ENCODE measurements at places on chromosomes 7 and 10. TPM values are rescaled to one million over a fixed set of nuclear protein-coding genes. Genes with fewer than 3 reads are reported as not detected.

SH2D4B gene
- total RNA-seq, result 0.18 TPM

- no peak for DNase-seq
Measured at GRCh38 chr7:50754684-50755083, 28.0 kb downstream of the GRB10 start.

INA gene
- total RNA-seq, result not detected

- DNase-seq, result no peak
Measured at GRCh38 chr7:1236831-1237701, 4.4 kb downstream of the UNCX start.

CFTR gene
- not detected for total RNA-seq

SLC18A3 gene
- total RNA-seq, result not detected

GRCh38 chr10:44974628-44975430, 3.8 kb downstream of the DEPP1 start:
- peak; percentile 52 for DNase-seq

- no peak for DNase-seq
Measured at GRCh38 chr10:33460505-33461294, 126.2 kb upstream of the NRP1 start.

- DNase-seq, result no peak
Measured at GRCh38 chr10:97538411-97538810, 34.2 kb upstream of the ANKRD2 start.

DNA sequence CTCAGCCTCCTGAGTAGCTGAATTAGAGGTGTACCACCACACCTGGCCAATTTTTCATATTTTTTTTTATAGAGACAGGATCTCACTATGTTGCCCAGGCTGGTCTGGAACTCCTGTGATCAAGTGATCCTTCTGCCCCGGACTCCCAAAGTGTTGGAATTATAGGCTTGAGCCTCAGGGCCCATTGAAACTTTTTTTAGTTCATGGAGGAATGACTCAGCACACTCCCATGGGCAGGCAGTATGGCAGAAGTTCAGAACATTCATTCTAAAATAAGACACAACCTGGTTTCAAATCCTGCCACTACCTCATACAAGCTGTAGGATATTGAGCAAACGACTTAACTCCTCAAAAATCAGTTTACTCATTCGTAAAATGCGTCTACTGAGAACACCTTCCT, 320.4 kb upstream of the SP8 start:
- no peak for DNase-seq

DNA sequence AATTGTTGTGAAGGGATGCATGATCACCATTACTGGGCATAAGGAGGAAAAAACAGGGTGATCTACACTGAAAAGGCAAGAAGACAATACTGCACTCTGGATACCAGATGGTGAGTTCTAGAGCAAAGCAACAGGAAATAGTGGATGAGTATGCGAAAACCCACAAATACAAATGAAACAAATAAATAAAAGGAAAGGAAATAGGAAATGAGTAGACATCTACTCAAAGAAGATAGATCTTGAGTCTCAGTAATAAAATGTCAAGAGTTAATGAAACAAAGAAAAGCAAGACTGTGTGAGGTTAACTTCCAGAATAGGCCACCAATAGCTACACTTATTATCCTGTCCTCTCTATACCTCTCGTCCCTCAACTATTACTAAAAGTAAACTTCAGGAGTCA, 11.7 kb downstream of the ORC5 start:
- no peak for DNase-seq

DNA sequence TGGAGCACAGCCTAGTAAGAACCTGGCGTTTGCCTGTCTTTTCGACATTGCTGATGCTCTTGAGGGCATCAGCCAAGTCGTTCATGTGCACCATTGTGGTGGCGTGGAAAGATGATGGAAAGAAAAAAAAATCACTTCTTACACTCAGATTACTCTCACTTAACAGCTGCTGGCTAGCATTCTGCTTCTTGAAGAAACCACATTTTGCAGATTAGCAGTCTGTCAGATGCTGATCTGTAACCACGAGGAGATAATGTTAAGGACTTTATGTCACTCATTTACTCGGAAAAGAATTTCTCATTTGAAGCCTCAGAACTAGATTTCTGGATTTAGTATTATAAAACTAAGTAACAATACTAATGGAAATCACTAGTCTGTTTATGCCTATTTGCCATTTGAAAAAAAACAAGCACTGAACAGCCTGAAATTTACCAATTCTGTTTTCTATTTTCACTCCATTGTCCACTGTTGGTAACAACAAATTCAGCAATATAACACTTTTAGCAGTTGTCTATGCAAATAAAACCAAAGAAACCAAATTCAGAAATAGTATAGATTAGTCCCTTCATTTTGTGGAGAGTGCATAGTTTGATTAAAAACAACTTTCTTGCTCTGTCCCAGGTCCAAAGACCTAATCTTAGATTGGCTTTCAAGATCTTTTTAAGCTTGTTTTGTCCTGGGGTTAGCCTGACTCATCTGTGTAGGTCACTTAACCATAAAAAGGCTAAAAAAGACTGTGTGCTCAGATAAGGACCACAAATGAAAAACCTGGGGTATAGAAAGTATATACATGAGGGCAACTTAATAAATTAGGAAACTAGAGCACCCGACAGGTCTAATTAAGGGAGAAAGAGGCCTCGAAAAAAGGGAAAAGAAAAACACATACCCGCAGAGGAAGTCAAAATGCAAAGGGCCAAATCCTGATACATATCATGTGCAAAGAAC, 67.5 kb downstream of the NT5C2 start:
- DNase-seq, result no peak

CCDC186 gene
- 44.8 TPM for total RNA-seq

DNA sequence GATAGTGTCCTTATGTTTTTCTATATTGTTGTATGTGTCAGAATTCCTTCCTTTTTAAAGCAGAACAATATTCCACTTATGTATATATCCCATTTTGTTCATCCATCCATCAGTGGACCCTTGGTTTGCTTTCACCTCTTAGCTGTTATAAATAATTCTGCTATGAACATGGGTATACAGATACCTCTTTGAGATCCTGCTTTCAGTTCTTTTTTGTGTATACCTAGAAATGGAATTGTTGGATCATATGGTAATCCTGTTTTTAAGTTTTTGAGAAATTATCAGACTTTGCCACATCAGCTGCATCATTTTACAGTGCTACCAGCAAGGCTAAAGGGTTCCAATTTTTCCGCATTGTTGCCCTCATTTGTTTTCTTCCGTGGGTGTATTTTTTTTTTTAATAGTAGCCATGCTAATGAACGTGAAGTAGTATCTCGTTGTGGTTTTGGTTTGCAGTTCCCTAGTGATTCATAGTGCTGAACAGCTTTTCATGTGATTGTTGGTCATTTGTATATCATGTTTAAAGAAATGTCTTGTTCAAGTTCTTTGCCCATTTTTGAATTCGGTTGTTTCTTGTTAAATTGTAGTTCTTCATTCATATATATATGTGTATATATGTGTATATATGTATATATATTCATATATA, 87.8 kb downstream of the LCOR start:
- DNase-seq, result no peak

DNA sequence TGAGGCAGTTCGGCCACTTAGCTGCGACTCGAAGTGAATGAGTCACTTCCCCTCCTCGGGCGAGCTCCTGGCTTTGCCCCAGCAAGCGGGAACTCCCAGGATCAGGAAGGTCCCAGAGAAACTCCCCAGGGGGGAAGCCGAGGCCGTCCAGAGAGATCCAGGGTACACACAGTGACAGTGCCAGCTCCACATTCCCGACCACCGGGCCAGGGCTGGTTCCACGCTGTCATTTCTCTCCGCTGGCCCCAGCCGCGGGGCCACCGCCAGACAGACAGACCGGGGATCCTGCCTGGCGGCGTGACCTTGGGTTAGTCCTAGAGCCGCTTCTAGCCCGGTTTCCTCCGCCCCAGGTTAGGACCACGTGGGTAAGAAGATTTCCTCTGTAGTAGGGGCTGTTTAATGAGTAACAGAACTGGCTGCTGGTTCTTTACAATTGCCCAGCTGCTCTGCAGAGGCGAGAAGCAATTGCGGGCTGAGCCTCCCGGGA, 463 bp upstream of the UPP1 start:
- no peak for DNase-seq

KLF14 gene
- not detected for total RNA-seq

- no peak for DNase-seq
Measured at GRCh38 chr10:34327184-34327583, 487.9 kb downstream of the PARD3 start.

- peak; percentile 86 for DNase-seq
Measured at GRCh38 chr10:133261726-133262325, 14.8 kb downstream of the ADAM8 start.

DNA sequence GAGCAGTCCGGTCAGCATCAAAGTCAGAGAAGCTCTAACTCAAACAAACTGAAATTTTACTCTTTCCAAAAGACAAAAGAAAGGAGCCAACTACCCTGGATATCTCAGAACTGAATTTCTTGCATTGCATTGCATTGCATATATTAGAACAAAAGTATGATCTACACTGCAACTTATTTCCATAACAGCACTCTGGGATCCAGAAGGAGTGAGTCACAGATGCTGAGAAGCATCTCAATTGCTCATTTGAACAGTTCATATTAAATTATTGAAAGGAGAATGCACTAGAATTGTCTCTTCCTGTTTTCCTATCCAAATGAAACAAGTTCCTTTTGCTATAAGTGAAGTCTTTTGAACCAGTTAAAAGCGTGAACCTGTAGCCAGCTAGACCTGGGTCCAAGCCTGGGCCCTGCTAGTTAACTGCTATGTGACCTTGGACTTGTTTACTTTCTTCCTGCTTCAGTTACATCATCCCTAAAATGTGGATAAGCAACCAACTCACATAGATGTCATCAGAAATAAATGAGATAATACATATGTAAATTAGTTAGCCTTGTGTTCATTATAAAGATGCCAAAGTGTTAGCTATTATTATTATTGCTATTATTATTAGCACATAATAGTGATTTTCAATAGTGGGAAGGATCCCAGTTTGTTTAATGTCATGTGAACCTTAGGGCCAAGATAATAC, 184.1 kb downstream of the CREB5 start:
- DNase-seq, result no peak

DNA sequence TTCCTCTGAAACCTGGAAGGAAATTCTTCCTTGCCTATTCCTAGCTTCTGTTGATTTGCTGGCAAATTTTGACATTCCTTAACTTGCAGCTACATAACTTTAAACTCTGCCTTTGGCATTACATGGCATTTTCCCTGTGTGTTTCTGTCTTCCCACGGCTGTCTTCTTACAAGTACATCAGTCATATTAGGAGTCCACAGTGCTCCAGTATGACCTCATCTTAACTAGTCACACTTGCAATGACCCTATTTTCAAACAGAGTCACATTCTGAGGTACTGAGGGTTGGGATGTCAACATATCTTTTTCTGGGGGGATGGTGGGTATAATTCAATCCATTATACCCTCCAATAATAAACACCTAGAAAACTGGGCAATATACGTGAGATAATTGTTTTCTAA, 37.4 kb upstream of the EPHB6 start:
- no peak for DNase-seq

CFAP43 gene
- not detected for total RNA-seq

- no peak for DNase-seq
Measured at GRCh38 chr10:12902135-12902572, 99.4 kb downstream of the CCDC3 start.

- no peak for DNase-seq
Measured at GRCh38 chr10:107650939-107651338, 486.4 kb upstream of the SORCS1 start.

R3HCC1L gene
- 23.3 TPM for total RNA-seq

DNA sequence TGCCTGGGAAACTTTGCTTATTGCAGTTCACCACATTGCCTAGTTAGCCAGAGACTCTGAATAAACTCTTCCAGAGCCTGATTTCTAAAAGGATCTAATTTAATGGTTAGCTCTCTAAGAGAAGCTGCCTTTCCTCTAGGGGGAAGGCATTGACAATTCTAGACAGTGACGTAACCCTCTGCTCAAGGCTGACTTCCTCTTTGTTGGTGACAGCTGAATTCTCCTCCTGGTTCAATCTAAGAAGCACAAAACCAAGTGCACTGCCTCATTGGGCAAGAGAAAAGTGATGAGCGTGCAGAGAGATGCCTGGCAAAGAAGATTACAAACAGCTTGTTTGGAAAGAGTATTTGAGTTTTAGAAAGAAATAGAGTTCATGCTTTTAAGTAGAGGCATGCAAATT, 102.7 kb downstream of the MACC1 start:
- DNase-seq, result no peak

FAM25C gene
- not detected for total RNA-seq

DNA sequence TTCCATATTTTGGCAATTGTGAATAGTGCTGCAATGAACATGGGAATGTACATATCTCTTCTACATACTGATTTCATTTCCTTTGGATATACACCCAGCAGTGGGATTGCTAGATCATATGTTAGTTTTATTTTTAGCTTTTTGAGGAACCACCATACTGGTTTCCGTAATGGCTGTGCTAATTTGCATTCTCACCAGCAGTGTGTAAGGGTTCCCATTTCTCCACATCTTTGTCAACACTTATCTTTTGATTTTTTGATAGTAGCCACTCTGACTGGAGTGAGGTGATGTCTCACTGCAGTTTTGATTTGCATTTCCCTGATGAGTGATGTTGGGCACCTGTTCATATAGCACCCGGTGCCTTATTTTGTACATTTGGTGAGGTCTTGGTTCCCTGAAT, 519.6 kb downstream of the REEP3 start:
- DNase-seq, result no peak

- no peak for DNase-seq
Measured at GRCh38 chr10:77841711-77842375, 84.7 kb downstream of the DLG5 start.

ACTL6B gene
- not detected for total RNA-seq

DNA sequence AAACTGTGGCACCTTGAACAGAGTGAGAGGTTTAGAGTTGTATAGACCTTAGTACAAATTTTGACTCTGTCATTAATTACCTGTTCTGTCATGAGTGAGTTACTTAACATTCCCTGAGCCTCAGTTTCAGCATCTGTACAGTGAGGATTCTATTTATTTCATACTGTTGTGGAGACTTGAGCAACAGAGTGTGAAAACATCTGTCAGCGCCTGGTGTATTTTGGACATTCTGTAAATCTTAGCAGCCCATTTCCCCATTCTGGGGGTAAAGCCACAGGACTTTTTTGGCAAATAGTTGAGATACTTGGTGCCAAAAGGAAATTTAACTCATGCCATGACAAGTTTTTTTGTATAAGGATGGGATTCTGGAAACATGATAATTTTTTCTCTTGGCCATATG, 94.8 kb downstream of the AUTS2 start:
- DNase-seq, result no peak

CNNM1 gene
- 0.16 TPM for total RNA-seq
